ENCODE measurements at places on chromosomes 3 and 15.

GRCh38 chr15:68352401-68353062 lies 75.0 kb downstream of the FEM1B start:
- DNase-seq: no peak

GRCh38 chr3:171446801-171447578 lies 13.2 kb downstream of the TNIK start:
- DNase-seq: no peak

DNA sequence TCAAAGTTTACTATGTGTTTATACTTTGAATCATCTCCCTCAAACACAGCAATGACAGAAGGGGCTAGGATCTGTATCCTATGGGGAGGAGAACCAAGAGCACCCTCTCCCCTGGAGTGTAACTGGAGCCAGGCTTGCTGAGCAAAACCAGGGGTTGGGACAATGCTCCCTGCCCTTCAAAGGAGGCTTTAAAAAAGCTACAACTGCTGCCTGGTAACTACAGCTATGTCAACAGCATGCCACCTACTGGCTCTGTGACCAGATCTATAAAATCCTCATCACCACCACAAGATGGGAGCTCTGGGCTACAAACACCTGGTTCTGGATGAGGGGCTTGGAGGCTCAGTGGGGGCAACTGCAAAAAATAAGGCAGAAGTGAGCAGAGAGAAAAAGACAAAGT lies 61.9 kb downstream of the ANO10 start:
- DNase-seq: no peak

DNA sequence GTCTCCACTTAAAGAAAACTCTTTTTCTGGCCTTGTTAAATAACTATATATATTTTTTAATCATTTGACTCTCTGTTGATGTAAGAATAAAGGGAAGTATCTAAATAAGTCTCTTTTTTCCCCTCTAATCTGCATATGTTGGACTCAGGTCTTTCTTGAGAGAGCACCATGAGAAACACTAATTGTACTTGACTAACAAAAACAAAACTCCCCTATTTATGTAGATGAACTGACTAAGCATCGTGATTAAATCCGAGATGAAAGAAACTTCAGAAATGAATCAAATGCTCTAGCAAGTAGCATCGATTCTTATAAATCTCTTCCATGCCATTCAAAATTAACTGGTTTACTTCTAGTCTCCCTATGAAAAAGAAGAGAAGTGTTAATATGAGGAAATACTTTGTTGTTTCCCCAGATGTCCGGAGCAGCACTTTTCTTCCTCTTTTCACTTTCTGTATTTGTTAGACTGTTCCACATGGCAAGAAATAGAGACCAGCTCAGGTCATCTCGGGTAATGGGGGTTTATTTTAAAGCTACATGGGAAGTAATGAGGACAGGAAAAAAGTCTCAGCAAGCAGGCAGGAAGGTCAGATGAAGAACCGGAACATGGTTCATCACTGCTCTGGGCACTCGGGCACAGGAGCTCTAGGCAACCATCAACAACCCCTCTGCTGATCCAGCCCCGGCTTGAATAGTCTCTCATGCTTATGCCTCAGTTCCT lies 288.3 kb downstream of the CNTN6 start:
- no peak for DNase-seq

- DNase-seq: no peak
These were observed 93.6 kb downstream of the PLCL2 start for GRCh38 chr3:16978234-16978920.

DNA sequence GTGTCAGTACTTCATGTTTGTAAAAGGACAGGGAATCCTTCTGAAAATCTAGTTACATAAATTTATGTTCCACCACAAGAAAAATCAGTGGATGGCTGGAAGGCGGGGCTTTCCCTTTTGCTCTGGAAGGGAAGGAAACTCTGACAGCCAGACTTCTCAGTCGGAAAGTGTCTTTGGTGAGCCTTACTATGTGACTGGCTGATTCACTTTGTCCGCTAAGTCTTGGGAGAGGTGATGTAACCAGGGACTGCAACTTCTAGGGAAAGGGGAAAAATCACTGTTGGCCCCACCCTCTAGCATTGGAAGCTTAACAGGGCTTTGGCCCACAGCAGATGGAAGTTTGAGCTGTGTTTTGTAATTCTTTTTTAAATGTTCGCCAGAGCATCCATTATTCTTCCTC lies 281.4 kb upstream of the CTDSPL start:
- no peak for DNase-seq

- DNase-seq: no peak
These were observed 3.8 kb downstream of the SCAMP2 start for GRCh38 chr15:74869372-74869725.

DNA sequence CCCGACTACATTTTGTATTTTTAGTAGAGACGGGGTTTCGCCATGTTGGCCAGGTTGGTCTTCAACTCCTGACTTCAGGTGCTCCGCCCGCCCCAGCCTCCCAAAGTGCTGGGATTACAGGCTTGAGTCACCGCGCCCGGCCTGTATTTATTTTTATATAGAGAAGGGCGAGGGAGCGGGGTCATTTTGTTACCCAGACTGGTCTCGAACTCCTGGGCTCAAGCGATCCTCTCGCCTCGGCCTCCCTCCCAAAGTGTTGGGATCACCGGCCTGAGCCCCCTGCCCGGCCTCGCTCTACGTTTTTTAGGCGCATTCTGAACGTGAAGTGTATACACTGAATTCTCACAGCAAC lies 514 bp upstream of the PPP4R2 start:
- no peak for DNase-seq

DNA sequence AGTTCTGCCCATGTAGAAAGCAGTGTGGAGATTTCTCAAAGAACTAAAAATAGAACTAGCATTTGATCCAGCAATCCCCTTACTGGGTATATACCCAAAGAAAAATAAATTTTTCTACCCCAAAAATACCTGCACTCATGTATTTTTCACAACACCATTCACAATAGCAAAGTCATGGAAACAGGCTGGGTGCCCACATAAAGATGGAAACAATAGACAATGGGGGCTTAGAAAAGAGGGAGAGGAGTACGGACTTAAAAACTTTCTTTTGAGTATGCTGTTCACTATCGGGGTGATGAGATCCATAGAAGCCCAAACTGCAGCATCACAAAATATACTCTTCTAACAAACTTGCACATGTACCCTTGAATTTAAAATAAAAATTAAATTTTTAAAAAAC lies 345.1 kb upstream of the CCDC54 start:
- DNase-seq: no peak

GRCh38 chr3:30286007-30286669 lies 320.3 kb upstream of the TGFBR2 start:
- DNase-seq: no peak

DNA sequence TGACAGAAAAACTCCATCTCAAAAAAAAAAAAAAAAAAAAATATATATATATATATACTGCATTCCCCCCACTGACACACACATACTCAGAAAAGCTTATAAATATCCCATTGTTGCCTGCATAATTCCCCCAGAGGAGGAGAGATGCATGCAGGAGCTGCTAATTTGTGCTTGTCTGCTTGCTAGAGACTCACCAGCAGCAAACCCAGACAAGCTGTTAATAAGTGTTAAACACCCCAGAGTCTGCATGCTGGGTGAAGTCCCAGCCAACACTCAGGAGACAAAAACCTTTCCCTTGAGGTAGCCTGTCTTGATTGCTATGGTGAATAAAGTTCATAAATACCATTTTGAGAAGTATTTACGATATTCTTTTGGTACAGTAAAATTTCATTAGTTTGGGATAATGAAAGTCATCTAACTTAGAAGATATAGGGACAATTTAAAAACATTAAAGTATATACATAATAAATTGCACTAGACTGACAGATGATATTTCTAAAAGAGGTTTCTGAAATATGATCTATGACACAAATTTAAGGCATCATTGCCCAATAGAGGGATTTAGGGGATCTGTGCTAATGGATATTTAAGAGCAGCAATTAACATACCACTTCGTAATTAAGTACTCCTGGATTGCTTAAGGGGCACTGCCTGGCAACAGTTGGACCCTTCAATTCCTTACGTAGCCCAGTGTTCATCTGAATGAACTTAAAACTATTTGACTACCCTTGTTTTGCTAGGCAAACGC lies 400.0 kb upstream of the C2CD4B start:
- no peak for DNase-seq

- no peak for DNase-seq
These were observed 34.5 kb upstream of the C3orf70 start for GRCh38 chr3:185187391-185187790.

DNA sequence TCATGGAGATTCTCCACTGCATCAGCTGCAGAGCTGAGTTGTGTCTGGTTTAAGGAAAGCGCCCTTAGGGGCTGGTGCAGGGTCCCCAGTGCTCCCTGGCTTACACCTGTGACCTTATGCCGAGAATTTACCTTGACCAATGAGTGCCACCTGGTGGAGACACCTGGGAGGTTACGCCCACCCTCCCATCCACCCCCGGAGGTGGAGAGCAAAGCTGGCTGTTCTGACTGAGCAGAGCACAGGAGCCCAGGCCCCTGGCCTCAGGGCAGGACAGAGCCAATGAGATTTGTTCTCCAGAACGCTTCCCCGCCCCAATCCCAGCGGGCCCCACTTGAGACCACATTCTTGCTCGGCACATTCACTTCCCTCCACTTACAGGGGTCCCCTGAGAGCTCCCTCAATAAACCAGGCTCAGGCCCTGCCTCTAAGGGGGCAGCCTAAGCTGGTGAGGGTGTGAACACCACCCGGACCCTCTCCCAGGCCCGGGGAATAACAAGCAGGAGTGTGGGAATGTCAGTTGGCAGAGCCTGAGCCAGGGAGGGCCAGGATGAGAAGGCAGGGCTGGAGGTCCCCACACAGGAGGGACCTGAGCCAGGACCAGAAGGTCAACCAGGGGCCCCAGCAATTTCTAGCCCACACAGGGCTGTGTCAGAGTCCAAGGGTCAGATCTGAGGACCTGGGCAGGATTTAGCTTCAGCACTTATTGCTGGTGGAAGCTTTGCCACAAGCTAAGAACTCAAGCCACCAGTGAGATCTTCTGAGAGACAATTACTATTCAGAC lies 117.1 kb downstream of the TPRA1 start:
- no peak for DNase-seq
